ENCODE measurements at places on chromosomes 2 and 18. TPM values are rescaled to one million over a fixed set of nuclear protein-coding genes. Genes with fewer than 3 reads are reported as not detected.

DNA sequence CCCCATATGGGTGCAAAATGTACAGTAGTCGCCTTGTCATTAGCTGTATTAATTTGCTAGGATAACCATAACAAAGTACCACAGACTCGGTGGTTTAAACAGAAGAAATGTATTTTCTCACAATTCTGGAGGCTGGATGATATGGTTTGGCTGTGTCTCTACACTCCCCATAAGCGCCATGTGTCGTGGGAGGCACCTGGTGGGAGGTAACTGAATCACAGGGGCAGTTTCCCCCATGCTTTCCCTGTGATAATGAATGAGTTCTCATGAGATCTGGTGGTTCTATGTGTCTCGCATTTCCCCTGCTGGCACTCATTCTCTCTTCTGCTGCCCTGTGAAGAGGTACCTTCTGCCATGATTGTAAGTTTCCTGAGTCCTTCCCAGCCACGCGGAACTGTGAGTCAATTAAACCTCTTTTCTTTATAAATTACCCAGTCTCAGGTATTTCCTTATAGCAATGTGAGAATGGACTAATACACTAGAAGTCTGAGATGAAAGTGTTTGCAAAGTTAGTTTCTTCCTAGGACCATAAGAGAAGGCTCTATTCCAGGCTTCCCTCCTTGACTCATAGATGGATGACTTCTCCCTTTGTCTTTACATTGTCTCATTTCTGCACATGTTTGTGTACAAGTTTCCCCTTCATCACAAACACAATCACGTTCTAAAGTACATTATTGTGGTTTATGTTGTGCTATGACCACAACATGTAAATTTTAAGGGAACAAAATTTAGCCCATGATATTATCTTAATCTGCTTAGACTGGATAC is 1442.6 kb downstream of the SUCLG1 start:
- ATAC-seq: no peak

GRCh38 chr2:151976945-151977353 is 121.9 kb downstream of the CACNB4 start:
- no peak for ATAC-seq

Gene KCNJ13
- total RNA-seq: not detected

Gene CNRIP1
- total RNA-seq: 1.6 TPM

DNA sequence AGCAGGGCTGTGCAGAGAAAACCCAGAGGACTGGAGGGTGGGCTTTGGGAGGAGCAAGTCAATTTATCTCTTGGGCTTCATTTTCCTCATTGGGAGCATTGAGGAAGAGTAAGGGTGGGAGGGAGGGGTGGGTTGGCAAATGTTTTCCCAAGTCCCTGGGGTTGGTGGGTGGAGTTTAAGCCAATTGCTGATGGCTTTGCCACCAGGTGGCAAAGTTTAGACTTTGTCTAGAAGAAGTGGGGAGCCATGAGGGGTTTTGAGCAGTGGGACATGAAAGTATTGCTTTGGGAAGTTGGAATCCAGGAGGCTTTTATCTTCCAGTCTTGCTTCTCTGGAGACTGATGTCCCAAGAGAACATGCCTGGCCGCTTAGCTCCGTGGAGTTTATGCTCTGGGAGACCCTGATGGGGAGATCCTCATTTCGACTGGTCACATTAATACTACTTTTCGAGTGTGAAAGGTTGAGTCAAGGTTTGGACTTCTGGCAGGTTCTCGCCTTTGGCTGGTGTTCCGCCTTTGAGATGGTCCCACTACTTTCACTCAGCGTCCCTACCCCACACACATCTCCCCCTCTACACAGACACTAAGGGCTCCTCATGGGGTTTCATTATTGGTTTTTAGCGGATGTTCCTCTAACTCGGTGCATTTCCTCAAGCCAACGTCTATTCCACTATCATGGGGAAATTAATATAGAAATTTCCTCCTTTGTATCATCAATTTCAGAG is 126.7 kb downstream of the PRKCE start:
- ATAC-seq: no peak

DNA sequence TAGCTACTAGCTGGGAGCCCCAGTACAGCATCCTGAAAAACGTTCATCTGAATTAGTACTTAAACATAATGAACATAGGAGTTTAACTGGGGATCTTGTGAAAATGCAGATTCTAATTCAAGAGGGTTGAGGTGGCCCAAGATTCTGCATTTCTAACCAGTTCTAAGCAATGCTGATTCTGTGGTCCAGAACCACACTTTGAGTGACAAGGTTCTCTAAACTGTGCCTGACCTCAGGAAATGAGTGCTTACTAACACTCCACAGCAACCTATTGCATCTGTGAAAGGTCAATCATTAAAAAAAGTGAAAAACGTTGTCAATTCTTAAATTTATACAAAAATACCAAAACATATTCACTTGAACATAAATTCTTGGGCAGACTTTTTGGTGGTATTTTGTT is 157.1 kb upstream of the ZFP36L2 start:
- no peak for ATAC-seq

DNA sequence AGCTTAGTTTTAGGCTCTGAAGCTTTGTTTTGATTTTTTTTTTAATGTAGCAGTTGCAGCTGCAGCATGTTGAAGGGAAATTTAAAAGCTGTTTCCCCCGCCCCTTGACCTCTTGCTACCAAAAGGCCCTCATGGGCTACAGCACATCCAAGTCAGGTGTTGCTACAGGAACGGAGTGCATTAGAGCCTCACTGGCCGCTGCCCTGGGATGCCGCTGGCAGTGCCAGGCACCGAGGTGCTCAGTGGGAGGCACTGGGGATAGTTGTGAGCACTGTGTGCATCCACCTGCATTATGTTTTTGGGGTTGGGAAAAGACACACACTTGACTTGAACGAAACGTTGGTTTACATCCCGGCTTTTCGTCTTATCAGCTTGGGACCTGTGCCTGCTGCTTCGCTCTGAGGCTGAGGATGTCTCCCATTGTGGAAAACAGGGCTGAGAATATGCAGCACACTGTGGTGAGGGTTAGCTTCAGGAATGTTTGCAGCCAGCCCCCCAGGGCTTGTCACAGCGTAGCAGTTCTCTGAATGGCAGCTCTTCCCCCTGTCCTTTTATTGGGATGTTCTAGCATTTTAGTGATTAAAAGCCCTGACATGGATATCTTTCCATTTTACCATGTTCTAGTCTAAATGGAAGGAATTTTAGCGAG is 24.1 kb downstream of the DCDC2C start:
- no peak for ATAC-seq

Gene C2orf15
- 1.9 TPM for total RNA-seq

Gene LYG2
- total RNA-seq: not detected

Gene ATOH8
- total RNA-seq: 1.2 TPM

Gene SLC4A5
- 0.56 TPM for total RNA-seq

Gene PTCD3
- total RNA-seq: 40.6 TPM

Gene FZD7
- total RNA-seq: 3.0 TPM

Gene WNT6
- not detected for total RNA-seq

DNA sequence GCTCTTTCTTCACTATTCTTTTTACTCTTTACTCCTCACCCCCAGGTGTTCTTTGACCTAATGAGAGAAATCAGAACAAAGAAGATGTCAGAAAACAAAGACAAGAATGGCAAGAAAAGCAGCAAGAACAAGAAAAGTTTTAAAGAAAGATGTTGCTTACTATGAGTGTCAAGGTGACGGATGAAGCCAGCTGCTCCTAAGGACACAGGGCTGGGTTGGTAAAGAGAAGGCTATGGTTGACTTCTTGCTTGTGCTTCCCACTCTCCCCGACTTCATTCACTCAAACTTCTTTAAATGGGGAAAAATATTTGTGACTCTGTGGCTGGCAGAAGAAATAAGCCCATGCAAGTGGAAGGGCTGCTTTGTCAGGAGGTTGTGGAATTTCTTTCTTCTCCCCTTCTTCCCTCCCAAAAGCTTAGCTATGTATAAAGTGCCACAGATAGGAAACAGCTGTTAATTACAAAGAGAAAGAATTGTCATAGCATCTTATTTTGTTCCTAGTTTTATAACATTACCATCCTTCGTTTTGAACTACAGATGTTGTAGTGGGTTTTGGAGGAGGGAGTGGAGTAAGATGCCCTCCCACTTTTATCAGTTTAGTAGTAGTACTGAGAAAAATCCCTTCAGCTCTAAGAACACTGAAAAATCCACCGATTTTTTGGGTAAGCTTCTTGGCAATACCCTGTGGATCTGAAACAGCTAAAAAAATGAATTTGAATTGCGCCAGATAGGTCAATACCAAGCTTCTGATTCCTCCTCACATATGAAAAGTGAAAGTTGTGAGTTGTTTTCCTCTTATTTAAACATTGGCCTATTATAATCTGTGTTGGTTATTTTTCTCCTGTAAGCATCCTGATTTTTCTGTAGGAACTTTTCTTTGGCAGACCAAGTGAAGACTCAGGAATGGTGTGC is 40.7 kb downstream of the RALB start:
- ATAC-seq: no peak

GRCh38 chr18:51637881-51638280 is 440.4 kb upstream of the MEX3C start:
- ATAC-seq: no peak

Gene IL1R2
- total RNA-seq: 19.0 TPM

- no peak for ATAC-seq
Measured at GRCh38 chr18:62288665-62289008, 36.5 kb upstream of the TNFRSF11A start.

Gene MYL1
- total RNA-seq: 0.44 TPM

DNA sequence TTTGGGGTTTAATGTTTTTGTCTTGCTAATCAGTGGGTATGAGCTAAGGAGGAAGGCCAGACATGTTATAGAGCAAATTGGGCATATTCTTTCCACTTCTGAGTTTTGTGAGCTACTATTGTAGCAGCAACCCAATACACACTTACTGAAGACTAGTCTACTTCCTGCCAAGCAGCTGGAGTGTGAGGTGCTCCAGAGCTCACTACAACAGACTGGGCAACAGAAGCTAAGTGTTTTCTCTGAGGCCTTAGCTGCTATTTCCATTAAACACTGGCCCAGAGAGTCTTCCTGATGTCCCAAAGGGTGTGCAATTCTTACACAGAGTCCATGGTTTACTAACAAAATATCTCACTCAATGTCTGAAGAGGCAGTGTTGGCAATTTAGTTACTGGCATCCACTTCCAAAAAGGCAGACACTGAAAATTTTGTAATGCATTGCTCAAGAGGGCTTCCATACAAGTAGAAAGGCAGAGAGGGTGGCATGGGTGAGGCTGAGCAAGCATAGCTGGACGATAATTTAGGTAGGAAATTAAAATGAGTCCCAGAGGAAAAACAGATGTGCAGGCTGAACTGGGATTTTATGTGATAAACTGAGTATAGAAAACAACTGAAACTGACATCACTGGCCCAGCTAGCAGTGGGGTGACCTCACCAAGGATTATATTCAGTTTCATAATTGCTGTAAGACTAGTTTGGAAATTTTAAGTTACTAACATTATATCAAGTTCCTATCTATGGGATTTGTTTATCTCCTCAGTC is 68.6 kb downstream of the ZC3H6 start:
- ATAC-seq: no peak

DNA sequence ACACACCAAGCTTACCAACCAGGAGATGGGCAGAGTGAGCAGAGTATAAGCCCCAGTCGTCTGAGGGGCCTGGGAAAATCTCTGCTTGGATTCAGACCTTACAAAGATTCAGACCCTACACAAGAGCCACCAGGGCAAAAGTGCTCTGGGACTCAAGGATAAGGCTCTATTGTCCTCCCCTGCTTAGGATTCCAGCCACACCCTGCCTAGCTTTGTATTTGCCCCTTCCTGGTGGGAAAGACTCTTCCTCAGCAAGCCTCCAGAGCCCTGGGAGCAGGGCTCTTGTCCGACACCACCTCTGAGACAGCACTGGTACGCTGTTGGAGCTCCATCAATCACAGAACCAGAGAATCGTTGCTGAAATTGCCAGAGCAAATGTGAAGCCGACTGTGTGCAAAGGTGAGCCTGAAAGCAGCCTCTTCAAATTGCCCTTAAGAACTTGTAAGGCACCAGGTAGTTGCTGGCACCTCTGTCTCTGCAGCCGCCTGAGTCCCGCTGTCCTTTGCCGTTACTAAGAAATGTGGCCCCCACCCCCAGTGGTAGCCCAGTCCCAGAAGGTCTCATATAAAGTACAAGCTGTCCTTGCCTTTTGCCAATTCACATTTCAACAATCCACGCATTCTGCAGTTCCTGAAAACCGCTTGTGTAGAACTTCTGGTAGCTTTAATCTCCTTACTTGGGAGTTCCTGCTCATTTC is 148.7 kb downstream of the CTIF start:
- no peak for ATAC-seq

GRCh38 chr2:110997331-110998045 is 123.2 kb upstream of the BCL2L11 start:
- ATAC-seq: no peak

DNA sequence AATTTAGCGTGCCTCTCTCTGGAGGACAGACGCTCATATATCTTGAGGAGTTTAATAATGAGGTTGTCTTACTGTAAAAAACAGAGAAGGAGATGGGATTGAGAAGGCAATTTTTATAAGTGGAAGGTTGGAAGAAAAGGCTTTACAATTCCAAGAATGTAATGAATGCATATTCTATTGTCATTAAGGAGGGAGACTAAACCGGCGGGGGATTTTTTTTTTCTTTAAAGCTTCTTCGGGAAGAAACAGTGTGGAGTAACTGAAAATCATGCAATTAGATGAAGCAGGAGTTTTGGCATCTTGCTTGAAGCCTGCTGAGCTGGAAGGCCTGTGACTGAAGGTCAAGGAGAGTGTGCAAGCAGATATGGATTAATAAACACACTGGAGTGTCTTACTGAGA is 124.4 kb downstream of the HRH4 start:
- ATAC-seq: no peak

GRCh38 chr2:123895651-123896050 is 129.4 kb upstream of the CNTNAP5 start:
- no peak for ATAC-seq

Gene FOXD4L1
- total RNA-seq: 0.16 TPM

DNA sequence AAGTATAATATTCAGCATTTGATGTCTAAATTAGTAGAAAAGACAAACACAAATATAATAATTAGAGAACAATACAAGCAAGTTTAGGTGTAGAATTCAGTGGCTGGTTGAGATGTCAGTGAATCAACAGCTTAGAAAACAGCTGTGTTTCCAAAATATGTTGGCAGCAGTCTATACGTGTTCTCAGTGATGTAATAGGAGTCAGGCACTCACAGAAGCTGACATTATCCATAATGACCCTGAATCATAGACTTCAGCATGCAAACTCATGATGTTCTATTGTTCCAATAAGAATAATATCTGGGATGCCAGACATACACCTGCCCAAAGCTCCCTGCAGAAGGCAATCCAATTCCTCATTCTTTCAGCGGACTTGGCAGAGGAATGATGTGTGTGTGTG is 164.7 kb downstream of the SLC8A1 start:
- peak; percentile 33 for ATAC-seq

DNA sequence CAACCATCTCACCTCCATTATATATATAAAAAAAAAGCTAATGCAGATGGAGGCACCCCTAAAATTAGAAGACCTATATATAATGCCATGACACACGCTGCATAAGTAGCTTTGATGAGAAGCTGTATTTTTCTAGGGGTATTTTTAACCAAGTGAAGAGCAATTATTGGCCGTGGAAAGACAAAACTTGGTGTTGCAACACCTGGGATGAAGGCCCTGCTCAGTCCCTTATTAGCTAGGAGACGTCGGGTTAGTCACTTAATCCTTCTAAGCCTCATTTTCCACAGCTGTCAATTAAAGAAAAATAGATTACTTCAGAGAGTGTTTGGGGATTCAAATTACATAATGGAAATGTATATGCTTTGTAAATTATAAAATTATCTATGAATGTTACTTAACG is 63.0 kb downstream of the WDR75 start:
- peak; percentile 71 for ATAC-seq

Measured in esophagus mucosa (tissue), 1 donor.